Thoracic aorta (tissue), 2 donors: ENCODE measurements at places on chromosomes 5 and 9. TPM values are rescaled to one million over a fixed set of nuclear protein-coding genes. Genes with fewer than 3 reads are reported as not detected.

Gene TEX48
- total RNA-seq = not detected

Gene IL9
- not detected for total RNA-seq

Gene SH3RF2
- 16.4 TPM for total RNA-seq

Gene CCDC127
- total RNA-seq = 7.8 TPM

Gene GHR
- total RNA-seq = 6.4 TPM

Gene CDKN2B
- total RNA-seq = 10.0 TPM

Gene PGM5
- 79.3 TPM for total RNA-seq

Gene PMPCA
- 28.7 TPM for total RNA-seq

Gene PCDHGA6
- total RNA-seq = 12.0 TPM

Gene STPG3
- total RNA-seq = not detected

Gene NR5A1
- total RNA-seq = not detected

Gene ENC1
- 7.7 TPM for total RNA-seq

Gene DDX4
- not detected for total RNA-seq

Gene SPINK6
- not detected for total RNA-seq

Gene PRR7
- 4.1 TPM for total RNA-seq

Gene PRRX2
- 42.0 TPM for total RNA-seq

Gene GABRA1
- total RNA-seq = not detected

Gene MEF2C
- 104 TPM for total RNA-seq

Gene SLU7
- total RNA-seq = 63.5 TPM

Gene SELENOP
- 302 TPM for total RNA-seq

Gene NIPAL4
- total RNA-seq = 0.49 TPM

Gene OTP
- not detected for total RNA-seq

Gene CDH9
- total RNA-seq = not detected

Gene NOL8
- total RNA-seq = 33.6 TPM

Gene ANKRD55
- not detected for total RNA-seq

Gene DMGDH
- total RNA-seq = 0.85 TPM

Gene ADGRD2
- total RNA-seq = not detected

Gene SPATA31D4
- total RNA-seq = not detected

Gene PDE8B
- total RNA-seq = 59.8 TPM

Gene HK3
- total RNA-seq = 26.1 TPM

Gene GPR150
- total RNA-seq = not detected

Gene QRFP
- not detected for total RNA-seq

Gene PRDM12
- not detected for total RNA-seq

Gene PCDH12
- 5.2 TPM for total RNA-seq

Gene FBXL7
- total RNA-seq = 21.1 TPM

Gene ADAMTS19
- not detected for total RNA-seq

Gene PCDHGA1
- 0.41 TPM for total RNA-seq

Gene TAF11L2
- total RNA-seq = not detected

Gene KIF4B
- not detected for total RNA-seq

Gene OLFM1
- total RNA-seq = 14.5 TPM

Gene ELOVL7
- 18.5 TPM for total RNA-seq

Gene IFT74
- 12.5 TPM for total RNA-seq

Gene PHYHD1
- total RNA-seq = 21.1 TPM

Gene ENTREP1
- 2.1 TPM for total RNA-seq

Gene NOXA1
- total RNA-seq = 3.5 TPM

Gene POU5F2
- 4.6 TPM for total RNA-seq

Gene ORM2
- not detected for total RNA-seq
